Left hindlimb (tissue), 1 donor: ENCODE measurements at places on chromosomes 7 and 10.

- DNase-seq = no peak
Measured at GRCh38 chr10:132186488-132187429, at the start of gene DPYSL4. Gene DPYSL4 (plus strand): TSS chr10:132186948. CDS start chr10:132187064, 116 bp downstream.

DNA sequence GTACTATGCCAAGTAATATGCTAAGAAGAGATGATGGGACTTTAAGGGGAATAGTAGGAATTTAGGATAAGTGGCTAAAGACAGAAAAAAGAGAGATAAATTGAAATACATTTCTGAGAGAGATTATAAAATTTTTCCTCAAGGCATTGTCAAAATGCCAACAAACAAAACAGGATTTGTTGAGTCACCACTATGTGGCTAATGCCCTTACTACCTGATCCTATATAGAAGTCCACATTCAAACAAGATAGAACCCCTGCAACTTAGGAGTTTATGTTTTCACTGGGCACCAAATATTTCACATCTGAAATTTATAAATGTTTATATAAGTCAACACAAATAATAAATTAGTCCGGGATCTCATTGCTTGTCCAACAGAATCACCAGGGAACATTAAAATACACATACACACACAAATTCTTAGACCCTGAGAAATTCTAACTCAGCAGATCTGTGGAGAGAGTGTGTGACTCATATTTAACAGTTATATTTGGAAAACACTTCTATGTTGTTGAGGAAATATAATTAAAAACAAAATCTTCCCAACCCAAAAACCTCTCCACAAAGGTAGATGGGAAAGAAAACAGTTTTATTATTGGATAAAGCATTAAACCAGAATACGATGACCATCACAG is 154.3 kb downstream of the PPP1R3A start:
- no peak for DNase-seq

- peak; percentile 47 for DNase-seq
Measured at GRCh38 chr10:52740913-52741675, 31.5 kb downstream of the MBL2 start.

- no peak for DNase-seq
Measured at GRCh38 chr7:37550872-37551271, 102.2 kb upstream of the ELMO1 start.

GRCh38 chr7:34756691-34757090 is 98.7 kb downstream of the NPSR1 start:
- no peak for DNase-seq

- no peak for DNase-seq
Measured at GRCh38 chr7:10237306-10237705, 736.4 kb upstream of the PHF14 start.

DNA sequence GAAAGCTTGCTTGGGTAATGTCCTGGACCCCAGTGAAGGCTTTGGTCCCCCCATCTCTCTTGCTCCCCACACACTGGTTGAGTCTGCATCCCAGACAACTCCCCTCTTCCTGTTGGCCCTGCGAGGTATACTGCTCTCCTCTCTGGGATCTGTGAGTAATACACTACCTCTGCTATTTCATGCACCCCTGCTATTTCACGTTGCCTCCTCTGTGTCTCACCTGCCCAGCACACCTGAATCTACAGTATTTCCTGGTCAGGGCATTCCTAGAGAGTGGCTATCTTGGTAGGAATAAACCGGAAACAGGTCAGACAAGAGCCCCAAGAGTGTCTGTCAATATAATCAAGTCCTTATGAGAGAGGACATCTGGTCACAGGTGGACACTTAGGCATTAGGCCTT is 114.3 kb upstream of the ODAD2 start:
- no peak for DNase-seq

DNA sequence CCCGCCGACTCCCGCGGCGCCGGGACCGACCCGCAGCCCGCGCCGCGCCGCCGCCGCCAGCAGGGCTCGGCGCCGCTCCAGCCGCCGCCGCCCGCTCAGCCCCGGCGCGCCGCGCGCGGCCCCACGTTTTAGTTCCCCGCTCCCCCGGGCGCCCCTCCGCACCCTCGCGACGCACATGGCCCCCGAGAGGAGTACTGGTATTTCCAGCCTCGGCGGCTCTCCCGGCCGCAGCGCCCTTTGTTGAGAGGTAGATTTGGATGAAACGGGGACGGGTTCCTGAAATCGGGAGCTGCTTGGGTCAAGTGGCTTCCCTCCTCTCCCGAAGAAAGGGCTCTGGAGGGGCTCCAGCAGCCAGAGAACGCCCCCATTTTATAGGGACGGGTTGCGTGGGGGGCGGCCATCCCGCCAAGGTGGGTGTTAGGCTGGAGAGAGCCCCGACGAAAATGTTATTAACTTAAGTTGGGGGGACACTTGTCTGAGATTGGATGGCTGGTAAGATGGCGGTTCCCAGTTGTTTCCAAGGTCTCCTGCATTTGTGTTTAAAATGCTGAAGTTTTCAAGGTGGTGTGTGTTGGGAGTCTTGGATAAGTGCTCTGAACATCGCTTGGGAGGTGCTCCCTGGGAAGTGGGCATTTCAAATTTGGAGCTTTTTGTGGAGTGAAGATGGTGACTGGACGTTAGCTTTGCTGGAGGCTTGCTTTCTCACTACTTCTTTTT is 1.2 kb downstream of the BMI1 start:
- DNase-seq = peak; percentile 68

GRCh38 chr10:114385557-114385956 is 18.7 kb downstream of the AFAP1L2 start:
- DNase-seq = no peak

- no peak for DNase-seq
Measured at GRCh38 chr10:93495654-93496321, 624 bp upstream of the CEP55 start.

- DNase-seq = no peak
Measured at GRCh38 chr7:144057954-144058353, 9.2 kb downstream of the OR2A5 start.
